ENCODE measurements at places on chromosomes 6 and 20. TPM values are rescaled to one million over a fixed set of nuclear protein-coding genes. Genes with fewer than 3 reads are reported as not detected.

DNA sequence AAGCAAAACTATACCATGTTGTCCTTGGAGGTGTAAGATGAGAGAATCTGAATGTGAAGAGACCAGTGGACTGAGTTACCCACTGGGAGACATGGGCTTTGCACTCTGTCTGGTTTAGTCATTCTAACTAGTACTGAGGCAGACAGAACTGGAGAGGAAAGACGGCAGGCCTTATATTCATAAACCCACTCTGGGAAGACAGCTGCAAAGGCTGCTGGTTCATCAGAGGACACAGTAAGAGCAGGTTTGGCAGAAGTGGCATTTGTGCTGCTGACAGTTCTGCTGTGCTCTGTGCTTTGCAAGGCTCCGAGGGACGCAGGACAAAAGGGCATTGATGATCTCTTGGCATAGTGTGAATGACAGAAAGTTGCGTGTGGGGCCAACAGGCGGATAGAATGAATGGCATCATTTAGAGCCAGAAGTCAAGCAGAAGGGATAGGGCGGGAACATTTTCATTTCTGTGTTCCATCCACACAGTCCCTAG, 142.3 kb upstream of the TENT5A start:
- no peak for DNase-seq

DNA sequence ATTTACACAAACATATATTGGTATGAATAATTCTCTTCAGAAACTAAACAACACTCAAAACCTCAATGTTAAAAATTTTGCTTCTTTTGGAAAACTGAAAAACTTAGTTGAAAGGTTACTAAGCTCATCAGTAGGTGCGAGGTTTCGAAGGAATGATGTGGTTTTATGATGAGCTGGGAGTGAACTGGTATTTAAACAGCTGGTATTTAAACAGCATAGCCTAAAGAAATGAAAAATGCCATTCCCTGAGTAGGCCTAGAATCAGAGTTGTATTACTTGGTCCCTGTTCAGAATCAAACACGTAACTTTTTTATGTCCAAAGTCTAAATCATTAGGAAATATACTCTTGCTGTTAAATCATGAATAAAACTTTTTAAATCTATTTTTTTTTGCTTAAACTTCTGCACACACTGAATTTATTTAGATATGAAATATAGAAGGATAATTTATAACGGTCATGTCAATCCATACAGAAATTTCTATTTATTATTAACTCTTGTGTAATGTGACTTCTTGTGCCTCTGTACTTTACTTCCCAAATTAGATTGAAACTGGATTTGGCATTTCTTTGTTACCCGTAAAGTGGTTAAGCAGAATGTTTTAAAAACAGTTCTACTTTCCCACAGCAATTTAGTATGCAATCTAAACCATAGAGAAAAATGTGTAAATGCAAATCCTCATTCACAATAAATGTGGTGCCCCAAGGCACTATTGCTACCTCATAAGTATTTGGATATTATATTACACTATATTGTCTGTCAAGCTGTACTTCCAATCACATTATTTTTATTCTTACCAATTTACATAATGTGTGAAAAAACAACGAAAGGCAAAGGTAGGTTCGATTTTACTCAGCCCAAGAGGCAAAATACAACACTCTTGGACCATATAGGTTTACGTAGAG, 124.1 kb downstream of the HS3ST5 start:
- DNase-seq = no peak

DNA sequence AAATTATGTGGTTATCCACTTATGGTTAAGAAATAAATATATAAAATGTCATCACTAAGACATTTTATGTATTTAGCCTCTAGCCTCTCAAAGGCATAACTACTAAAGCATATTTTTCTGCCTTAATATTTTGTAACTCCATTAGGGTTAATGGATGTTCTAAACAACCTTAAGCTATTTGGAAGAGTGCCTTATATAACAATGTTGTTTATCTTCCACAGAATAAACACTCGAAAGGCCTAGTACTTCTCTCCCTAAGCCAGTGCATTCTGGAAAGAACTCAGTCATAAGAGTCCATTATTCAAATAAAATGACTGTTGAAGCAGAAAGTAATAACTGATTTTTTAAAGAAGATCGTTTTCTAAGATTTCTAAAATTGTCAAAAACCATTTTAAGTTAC, 15.0 kb upstream of the PRIM2 start:
- no peak for DNase-seq

- DNase-seq = no peak
These were observed 30.9 kb upstream of the ALDH8A1 start for GRCh38 chr6:134980846-134981245.

GRCh38 chr20:35870541-35871258, 83.6 kb downstream of the SCAND1 start:
- DNase-seq = no peak

DNA sequence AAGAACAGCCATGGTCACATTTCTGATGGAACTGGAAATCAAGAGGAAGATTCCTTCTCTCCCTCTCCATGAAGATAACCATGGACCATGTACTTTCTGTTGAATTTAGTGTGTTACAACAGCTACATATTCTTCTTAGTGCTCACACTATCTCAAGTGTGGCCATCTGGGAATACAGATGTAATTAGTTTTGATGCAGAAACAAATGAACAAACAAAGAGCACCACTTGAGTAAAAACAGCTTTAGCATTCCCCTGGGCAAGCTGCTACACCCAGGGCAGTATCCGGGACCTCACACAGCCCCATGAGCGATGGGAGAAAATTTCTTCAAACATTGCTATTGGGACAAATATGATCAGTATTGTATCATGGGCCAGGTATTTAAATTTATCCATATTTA, 75.2 kb downstream of the RAMACL start:
- DNase-seq = no peak

GRCh38 chr6:91664327-91664959, 1077.6 kb upstream of the MAP3K7 start:
- peak; percentile 4 for DNase-seq

DNA sequence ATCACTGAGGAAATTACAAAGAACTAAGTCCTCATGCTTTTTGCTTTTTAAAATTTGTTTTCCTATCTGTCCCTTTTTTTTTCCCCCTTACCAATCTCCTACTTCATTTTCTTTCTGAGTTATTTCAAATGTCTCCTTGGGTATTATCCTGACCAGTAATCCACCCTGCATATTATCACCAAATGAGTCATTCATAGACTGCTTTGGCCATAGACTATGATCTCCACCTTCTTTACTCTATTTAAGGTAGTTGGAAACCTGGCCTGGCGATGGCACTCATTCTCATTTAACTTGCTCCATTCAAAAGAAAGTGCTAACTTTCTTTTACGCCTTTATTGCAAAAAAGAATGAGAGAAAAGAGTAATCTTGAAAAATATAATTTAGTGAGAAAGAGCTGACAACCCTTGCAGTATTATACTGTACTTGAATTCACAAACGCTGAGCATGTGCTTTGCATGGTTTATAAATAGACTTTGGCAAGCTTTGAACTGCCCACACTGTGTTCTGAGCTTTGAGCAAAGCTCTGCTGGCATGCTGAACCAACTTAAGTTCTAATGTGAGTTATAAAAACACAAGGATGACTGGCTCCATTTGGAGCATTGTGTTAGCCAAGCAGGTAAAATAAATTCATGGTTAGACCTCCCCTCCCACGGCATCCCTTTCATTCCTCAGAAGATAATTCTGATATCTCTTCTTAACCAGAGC, 198.9 kb downstream of the NKAIN2 start:
- DNase-seq = no peak

GRCh38 chr6:41840326-41840725, 52.8 kb downstream of the TOMM6 start:
- no peak for DNase-seq

GRCh38 chr20:55469074-55469473, 536.2 kb downstream of the CBLN4 start:
- no peak for DNase-seq

DNA sequence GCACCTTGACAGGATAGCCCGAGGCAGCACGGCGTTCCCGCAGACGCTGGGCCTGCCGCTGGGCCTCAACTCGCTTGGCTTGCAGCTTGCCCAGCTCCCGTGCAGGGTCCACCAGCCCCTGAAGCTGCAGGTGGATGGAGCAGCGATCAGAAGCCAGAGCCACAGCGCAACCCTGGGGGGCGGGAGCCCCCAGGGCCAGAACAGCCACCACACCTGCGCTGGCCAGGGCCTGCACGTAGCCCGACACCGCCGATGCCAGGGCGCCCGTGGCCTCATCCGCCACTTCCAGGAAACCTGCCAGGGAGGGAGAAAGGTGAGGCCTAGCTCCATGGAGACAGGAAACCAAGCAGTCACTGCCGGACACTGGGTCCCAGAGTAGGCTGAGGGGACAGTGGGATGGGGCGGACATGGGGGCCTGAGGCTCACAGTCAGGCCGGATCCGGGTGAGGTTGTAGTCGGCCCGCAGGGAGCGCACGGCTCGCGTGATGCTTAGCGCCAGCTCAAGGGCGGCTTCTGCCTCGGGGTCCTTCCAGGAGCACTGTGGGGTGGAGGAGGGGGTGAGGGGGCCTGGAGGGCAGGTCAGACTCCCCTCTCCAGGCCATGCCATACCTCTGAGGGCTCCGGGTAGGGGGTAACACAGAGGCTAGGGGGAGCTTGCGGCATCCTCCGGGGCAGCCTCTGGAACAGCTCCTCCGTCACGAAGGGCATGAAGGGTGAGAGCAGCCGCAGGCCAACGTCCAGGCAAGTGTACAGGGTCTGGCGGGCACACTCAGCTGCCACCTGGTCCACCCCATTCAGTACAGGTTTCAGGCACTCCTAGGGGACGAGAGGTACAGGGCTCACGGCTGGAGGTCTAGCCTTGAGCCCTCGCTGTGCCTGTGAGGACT, 2.1 kb upstream of the VWA7 start:
- DNase-seq = no peak

DNA sequence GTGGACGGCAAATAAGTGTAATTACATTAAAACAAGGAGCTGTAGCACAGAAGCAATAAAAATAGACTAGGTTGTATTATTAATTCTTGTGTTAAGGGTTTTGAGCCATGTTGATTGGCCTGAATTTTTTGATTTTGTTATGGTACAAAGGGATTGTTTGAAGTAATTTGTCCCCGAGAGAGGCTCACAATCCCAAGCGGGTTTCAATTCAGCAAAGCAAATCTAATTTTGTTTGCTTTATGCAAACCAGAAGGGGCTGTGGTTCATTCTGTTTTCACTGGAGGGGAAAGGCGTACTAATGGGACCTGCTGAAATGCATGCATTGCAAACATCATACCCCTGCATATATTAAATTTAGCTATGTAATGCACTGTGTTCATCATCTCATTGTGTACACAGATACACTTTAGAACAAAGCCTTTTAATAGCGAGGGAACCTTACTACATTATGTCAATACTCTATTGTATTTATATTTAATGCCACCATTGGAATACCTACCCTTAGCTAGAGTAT, 379.5 kb upstream of the POU3F2 start:
- DNase-seq = no peak

DNA sequence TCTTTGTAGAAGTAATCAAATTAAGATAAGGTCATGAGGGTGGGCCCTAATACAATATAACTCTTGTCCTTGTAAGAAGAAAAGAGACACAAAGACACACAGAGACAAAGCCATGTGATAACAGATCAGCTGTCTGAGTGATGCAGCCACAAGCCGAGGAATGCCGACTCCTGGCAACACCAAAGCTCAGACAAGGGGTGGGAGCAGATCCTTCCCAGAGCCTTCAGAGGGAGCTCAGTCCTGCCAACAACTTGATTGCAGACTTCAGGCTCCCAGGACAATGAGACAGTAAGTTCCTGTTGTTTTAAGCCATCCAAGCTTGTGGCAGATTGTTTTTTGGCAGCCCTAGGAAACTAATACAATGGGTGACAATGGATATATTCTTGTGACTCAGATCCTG, 325.0 kb upstream of the AGPAT4 start:
- DNase-seq = no peak

GRCh38 chr6:169263374-169263773, 9.7 kb upstream of the THBS2 start:
- no peak for DNase-seq

DNA sequence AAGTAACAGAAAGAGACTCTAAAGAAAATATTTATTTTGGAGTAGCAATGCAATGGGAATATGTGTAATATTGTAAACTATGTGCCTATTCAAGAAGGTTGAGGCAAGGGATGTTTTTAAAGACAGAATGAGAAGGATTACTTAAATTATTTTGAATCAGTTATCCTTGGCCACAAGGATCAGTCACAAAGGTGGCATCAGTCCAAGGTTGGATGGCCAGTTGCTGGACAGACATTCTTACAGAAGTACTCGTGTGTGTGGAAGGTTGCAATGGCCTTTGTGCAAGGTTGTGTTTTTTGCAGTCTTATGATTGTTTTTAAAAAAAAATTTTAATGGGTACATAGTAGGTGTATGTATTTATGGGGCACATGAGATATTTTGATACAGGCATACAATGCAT, 2.0 kb downstream of the QRSL1 start:
- no peak for DNase-seq

GRCh38 chr20:873875-874607, 40.5 kb downstream of the FAM110A start:
- no peak for DNase-seq

DNA sequence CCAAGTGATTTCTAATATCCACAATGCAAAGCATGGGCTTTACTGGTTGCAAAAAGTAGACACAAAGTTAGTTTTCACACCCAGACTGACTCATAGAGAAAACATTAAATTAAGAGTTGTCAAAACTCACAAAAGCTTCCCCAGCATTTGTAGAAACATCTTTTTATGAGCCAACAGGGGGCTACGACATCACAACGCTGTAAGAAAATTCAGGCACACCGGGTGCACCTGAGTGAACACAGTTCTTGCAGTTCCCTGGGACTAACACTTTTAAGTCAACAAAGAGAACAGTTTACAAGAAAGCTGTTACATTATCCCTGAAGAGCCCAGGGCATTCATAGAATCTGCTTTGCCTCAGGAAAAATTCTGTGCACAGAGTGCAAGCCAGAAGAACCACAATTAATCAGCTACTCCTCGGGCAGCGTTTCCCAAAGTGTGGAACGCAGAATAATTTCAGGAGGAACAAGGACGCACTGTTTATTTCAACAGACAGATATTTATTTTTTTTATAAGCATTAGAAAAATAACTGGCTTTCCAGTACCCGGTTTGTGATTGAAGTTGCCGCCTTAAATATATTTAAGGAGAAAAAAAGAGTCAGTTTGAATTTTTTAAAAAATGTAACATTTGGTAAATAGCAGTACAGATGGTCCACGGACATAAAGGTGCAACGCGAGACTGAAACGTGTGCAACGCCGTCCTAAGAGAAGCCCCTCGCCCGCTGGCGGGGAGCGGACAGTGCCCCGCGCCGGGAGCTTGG, 1.2 kb downstream of the NCOA5 start:
- no peak for DNase-seq

GRCh38 chr20:23832775-23833513, 6.4 kb upstream of the CST2 start:
- DNase-seq = no peak

GRCh38 chr20:53390770-53391169, 202.9 kb downstream of the ZNF217 start:
- DNase-seq = no peak

- no peak for DNase-seq
These were observed 177.1 kb downstream of the ZDHHC14 start for GRCh38 chr6:157558049-157558448.

GRCh38 chr6:83976037-83976755, 57.4 kb upstream of the MRAP2 start:
- no peak for DNase-seq

FKBP5 gene
- total RNA-seq = 81.2 TPM

DLK2 gene
- total RNA-seq = 0.38 TPM

HLA-DMA gene
- 182 TPM for total RNA-seq

RAET1L gene
- total RNA-seq = not detected

FBXO5 gene
- total RNA-seq = 35.6 TPM

SGK2 gene
- not detected for total RNA-seq

PAX1 gene
- not detected for total RNA-seq

GSTA3 gene
- total RNA-seq = not detected

FAM83D gene
- total RNA-seq = 16.6 TPM

VSTM2L gene
- total RNA-seq = 1.5 TPM

Measured in GM12878 (cell line).